ENCODE measurements at places on chromosomes 3 and 15. TPM values are rescaled to one million over a fixed set of nuclear protein-coding genes. Genes with fewer than 3 reads are reported as not detected.

Gene RTP3
- not detected for total RNA-seq

Gene RPN1
- 155 TPM for total RNA-seq

Gene SUCNR1
- total RNA-seq, result 1.9 TPM

Gene WDR72
- not detected for total RNA-seq

Gene TLR9
- 0.46 TPM for total RNA-seq
